NCI-H748 treated with DMSO at 0.1 percent for 48 hours (cell line): ENCODE measurements at places on chromosomes 3 and 15.

- DNase-seq: no peak
Measured at GRCh38 chr15:83869341-83869740, 215.4 kb downstream of the ADAMTSL3 start.

GRCh38 chr3:36696799-36697198 lies 67.6 kb downstream of the DCLK3 start:
- DNase-seq: no peak

- no peak for DNase-seq
Measured at GRCh38 chr3:119239206-119239820, 1.4 kb downstream of the B4GALT4 start.

- no peak for DNase-seq
Measured at GRCh38 chr3:181691901-181692300, 19.8 kb upstream of the SOX2 start.

DNA sequence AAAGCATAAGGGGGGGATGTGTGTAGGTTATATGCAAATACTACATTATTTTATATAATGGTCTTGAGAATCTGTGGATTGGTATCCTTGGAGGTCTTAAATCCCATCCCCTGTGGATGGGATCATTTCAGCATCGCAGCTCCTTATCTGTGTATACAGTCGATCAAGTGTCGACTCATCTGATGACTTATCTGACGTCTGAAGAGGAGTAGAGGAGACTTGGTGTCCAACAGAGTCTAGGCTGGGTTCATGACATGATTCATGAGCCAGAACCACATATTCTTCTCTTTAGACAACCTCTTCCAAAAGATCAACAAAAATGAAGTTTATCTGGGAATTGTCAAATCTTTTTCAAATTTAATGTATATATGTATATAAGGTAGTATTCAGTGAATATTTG lies 220.7 kb downstream of the NR2F2 start:
- no peak for DNase-seq

DNA sequence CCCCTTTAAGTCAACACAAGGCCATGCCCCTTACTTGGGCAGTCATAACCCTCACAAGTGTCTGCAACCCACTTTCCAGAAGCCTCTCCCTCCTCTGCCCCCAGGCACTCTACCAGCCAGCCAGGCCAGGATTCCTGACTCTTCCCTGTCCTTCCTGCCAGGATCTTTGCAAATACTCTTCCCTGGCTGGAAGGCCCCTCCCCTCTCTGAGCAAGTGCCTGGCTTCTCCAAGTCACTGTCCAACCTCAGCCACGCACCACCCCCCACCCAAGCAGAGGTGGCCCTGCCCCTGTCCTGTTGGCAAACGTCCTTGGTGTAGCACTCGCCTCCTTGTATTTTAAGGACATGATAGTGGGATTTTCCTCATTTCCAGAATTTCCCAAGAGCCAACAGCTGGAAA lies 54.7 kb upstream of the USP3 start:
- DNase-seq: no peak

GRCh38 chr15:48751595-48751994 lies 59.3 kb downstream of the CEP152 start:
- DNase-seq: no peak

DNA sequence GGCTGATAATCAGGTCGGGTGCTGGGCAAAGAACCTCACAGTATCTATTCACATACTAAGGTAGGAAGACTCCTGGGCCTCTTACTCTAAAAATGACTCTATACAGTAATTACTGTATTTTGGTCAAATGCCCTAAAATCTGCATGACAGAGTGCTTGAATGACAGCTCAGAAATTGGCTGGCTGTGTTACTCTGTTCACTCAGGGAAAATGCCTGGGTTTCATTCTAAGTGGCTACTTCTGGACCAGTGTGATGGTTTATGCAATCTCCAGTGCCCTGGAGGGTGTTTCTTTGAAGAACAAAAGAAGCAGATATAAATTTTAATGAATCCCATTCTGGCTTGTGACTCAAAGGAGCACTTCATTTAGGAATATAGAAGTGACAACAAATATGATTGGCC lies 2.2 kb downstream of the GABRR3 start:
- no peak for DNase-seq

GRCh38 chr3:194401868-194402329 lies 2.8 kb upstream of the GP5 start:
- no peak for DNase-seq

DNA sequence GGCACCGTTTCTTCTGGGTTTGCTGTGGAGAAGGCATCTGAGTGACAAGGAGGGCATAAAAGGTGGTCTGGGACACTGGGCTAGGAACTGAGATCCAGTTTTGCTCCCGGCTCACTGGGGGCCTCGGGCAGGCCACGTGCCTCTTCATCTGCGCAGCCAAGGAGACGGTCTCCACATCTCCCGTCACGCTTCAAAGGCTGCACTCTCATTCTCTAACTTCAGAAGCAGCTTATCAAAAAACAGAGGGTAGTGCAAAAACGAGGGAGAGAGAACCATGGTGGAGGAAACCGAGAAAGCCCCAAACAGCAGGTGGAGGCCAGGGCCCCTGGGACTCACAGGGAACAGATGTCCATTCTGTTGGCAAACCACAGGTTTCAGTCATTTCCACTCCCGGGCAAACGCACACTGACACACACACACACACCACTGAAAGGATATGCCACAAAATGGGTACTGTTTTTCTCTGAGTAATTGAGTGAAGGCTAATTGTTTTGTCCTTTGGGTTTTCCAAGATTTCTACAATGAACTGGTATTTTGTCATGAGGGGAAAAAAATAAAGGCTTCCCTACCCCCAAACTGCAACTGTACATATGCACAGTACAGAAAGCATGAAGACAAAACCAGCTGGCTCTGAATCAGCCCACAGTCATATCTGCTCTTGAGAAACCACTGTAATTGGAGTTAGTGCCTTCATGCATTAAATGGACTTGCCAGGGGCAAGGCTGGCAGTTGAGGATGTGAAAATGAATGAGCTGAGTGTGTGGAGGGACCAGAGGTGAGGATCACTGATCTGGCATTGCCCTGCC lies 71.9 kb downstream of the MGLL start:
- no peak for DNase-seq

- no peak for DNase-seq
Measured at GRCh38 chr3:46410669-46411068, 3.6 kb downstream of the CCRL2 start.

GRCh38 chr3:127212711-127213110 lies 19.8 kb downstream of the PRR23E start:
- no peak for DNase-seq

DNA sequence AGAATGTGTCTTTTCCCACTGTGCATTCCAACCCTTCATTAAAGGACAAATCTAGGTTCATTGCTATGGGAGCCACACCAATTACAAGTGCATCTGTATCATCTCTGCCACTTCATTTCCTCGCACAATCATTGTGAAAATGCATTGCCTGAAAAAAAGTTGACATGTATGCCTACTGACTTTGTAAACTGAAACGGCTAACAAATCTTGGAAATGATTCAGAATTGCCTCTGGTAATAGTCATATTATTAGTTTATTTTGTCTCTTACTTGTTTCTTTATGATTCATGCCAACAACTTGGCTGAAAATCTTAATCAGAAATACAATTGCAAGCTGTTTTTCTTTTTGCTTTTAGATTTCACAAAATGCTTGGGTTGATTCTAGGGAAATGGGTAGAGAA lies 497.1 kb downstream of the ZIC1 start:
- DNase-seq: no peak

GRCh38 chr3:152226176-152226575 lies 42.6 kb upstream of the MBNL1 start:
- DNase-seq: no peak

- no peak for DNase-seq
Measured at GRCh38 chr3:43434431-43434830, 148.1 kb downstream of the SNRK start.

DNA sequence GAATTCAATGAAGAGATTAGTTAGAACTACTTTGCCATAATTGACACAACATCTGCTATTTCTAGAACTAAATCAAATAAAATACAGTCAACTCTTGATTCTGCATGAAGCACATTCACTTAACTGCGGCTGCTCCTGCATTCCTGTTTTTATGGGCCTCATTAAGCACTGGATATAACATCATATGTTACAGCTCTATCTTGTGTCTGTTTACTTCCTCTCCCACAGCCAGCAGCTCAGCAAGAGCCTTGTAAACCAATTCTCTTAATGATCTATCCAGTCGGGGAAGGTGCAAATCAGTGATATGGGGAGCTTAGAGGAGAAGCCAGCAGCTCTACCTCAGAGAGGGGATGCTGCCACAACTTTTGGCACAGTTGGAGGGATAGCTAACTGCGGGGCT lies 329.2 kb downstream of the ARRDC4 start:
- DNase-seq: no peak

GRCh38 chr3:4778119-4778518 lies 201.1 kb upstream of the BHLHE40 start:
- no peak for DNase-seq

DNA sequence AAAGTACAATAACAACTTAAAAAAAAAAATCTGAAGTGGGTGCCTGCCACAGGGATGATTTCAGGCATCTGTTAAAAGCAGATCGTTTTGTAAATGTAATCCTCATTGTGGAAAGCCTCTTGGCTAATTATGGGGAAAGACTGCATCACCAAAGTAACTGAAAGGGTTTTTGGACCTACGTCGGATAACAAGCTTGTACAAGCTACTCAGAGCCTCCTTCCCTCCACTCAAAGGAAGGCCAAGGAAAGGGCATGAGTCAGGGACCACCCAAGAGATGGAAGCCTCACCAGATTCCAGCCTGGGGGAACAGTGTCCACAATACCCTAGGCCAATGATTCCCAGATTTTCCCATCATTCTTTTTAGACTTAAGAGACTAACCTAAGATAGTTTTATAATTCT lies 84.3 kb downstream of the ATP1B3 start:
- no peak for DNase-seq

DNA sequence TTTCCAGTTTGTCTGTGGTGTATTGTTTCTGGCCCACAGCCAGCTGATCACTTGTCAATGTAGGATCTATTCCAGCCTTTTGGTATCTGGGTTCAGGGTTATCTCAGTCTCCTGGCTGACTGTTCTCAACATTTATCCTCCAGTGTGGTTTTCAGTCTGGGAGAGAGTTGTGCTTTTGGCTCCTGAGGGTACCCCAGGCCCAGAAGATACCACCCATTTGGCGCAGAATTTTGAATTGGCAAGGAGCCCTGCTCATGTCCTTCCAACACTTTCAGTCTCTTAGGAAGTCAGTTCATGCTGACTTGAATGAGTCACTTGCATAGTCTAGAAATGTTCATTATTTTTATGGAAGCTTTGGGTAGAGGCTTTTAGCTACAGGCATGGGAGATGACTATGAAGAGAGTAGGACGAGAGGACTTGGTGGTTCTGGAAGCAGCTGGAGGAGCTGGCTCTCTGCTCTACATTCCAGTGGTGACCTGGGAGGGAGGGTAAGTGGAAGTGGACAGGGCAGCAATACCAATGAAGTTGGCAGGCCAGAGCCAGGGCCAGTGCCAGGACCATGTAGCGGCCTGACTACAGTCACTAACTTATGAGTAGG lies 7.2 kb downstream of the POLR2H start:
- no peak for DNase-seq

DNA sequence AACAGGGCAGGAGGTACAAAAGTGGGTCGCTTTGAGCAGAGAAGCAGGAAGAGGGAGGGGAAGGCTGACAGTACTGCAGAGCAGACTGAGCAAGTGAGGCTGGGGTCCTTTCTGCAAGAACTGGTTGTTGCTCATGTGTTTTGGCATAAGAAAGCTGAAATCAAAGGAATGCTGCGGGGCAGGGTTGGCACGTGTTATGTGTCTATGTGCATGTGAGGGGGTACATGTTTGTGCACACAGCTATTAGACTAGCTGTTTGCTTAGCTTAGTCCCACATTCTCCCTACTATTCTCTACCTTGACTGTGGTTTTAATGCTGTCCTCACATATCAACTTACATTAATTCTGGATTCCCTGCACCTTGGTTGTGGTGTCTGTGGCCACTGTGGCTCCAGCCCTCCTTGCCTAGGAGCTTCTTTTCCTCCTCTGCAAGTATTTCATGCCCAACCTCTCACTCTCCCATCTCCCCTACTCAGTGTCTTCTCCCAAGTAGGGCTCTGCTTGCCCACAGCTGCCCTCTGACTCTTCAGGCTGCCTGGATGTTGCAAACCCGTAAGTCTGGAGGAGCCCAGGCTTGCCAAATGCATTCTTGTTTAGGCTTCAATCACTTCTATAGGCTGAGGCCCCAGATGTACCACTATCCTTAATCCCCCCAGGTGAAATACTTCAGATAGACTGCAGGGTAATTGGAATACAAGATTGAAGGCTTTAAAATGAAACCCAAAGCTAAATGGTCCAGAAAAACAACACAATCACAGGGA lies 4.8 kb downstream of the TAGLN3 start:
- no peak for DNase-seq

- DNase-seq: no peak
Measured at GRCh38 chr15:58553365-58553918, 121.7 kb downstream of the LIPC start.

DNA sequence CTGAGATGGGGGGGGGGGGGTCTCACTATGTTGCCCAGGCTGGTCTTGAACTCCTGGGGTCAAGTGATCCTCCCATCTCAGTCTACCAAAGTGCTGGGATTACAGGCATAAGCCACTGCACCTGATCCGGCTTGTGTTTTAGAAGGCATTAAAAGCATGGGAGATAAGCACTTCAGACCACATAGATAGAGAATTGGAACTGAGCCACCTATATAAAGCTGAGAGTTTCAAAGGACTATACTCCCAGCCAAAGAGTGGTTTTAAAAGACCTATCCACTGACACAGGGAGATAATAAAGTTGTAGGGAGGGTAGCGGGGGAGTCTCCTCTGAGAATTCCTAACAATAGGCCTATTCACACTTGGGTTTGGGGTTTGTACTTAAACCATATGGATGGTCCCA lies 34.8 kb downstream of the DENND4A start:
- DNase-seq: no peak

DNA sequence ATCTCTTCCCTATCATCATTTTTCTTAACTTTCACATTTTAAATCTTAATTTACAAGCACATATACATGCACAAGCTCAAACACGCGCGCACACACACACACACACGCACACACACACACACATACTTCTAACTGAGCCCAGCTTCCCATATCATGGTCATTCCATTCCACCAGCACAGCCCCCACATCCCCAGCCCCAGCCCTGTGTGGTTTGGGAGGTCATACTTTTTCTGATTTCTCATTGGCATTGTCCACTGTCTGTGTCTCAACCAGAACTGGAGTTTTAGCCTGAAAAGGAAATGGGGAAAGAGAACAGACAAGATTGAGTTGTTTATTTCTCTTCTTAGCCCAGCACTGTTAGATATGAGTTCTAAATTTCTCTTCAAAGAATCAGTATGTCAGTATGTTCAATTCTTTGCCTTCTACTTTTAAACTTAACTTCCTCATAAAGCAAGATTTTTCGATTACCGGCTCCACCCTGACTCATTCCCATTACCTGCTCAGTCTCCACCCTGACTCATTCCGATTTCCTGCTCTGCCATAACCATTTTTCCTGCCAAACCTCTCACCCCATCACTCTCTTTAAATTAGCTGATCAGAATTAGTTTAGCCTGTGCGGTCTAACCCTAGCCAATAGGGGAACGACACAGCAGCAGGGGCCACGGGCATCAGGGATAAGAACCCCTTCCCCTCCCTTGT lies 6.4 kb downstream of the IQCF1 start:
- DNase-seq: no peak
